ENCODE measurements at places on chromosomes 3 and 15.

DNA sequence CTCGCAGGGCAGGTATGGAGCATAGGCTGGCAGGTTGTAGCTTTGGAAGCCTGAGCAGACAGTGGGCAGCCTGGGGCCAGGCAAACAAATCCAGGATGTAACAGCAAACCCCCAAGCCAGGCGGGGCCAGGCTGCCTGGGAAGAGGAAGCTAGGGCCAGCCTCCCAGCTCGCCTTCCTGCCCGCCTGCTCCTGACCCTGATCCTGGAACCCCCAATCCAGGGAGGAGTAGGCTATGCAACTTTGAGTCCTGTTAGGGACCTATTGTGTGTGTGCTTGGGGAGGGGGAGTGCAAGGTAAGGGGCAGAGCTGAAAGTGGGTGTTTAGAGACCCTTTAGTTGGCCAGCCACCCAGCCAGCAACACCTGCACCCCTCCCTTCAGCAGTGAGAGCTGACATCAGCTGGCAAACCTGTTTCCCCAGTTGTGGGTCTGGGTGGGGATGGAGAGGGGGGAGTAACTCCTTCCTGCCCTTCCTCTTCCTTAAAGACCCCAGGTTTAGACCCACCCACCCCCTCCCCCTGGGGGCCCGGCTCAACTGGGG lies 2.5 kb downstream of the NBEAL2 start:
- no peak for DNase-seq

- DNase-seq: no peak
Measured at GRCh38 chr15:72358650-72359171, 17.1 kb downstream of the HEXA start.

DNA sequence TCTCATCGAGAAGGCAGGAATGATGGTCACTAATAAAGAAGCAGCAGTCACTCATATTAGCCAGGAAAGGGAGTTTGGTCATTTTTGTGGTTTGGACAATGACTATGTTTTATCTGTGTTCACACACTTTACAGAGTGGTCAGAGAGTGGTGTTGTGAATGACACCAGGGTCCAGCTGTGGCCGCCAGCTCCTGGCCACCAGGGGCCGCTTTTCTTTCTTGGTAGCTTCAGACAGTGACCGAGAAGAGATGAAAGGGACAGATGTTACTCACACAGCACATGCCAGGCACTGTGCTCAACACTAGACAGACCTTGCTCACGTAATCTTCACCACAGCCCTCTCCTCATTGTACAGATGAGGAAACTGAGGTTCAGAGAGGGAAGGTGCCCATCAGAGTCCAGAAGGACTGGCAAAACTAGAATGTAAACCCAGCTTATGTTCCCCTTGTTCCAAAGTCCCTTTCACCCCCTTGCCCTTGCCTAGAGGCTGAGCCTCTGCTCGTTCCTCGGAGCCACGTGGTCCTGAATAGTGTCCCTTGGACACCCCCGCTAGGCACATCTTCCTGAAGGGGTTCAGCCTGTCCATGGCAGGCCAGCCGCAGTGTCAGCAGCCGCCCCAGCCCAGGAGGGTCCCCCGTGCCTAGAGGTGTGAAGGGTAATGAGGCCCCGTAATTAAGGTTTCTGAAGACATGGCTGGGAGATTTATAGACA lies 55.6 kb downstream of the CYP11A1 start:
- no peak for DNase-seq

- DNase-seq: no peak
Measured at GRCh38 chr3:139930211-139930610, 4.8 kb upstream of the CLSTN2 start.

- DNase-seq: no peak
Measured at GRCh38 chr3:72102112-72102616, 317.2 kb upstream of the PROK2 start.

- no peak for DNase-seq
Measured at GRCh38 chr15:32636908-32637567, 4.5 kb upstream of the SCG5 start.

DNA sequence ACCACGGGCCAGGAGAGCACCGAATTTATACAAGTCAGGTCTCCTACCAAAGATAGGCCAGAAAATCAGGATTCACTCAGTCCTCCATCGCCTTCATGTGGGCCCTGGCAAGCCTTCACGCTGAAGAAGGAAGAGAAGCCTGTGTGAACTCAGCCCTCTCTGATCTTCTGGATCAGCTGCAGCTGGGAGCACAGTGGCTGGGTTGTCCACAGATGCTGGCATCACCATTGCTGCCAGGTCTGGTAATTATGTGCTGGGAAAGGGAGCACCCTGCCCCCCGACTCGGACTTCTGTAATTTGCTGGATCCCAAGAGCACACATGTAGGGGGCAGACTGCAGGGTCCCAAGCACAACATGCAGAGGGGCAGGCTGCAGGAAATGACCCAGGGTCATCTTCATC lies 12.4 kb upstream of the PDE8A start:
- DNase-seq: no peak

DNA sequence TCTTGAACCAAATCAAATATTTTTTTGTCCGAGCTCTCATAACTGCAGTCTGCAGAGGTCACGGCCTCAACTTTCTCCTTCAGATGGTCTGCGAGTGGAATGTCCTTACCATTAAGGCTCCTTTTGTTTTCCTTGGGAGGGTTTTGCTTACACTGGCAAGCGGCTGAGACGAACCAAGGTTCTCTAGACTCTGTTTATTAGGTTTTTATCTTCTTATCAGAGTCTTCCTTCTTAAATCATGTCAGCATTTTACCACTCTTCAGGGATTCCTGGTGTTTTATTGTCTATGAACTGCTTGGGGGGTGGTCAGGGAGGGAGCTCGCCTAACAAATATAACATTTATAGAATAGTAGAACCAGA lies 773.7 kb upstream of the NR2F2 start:
- no peak for DNase-seq

DNA sequence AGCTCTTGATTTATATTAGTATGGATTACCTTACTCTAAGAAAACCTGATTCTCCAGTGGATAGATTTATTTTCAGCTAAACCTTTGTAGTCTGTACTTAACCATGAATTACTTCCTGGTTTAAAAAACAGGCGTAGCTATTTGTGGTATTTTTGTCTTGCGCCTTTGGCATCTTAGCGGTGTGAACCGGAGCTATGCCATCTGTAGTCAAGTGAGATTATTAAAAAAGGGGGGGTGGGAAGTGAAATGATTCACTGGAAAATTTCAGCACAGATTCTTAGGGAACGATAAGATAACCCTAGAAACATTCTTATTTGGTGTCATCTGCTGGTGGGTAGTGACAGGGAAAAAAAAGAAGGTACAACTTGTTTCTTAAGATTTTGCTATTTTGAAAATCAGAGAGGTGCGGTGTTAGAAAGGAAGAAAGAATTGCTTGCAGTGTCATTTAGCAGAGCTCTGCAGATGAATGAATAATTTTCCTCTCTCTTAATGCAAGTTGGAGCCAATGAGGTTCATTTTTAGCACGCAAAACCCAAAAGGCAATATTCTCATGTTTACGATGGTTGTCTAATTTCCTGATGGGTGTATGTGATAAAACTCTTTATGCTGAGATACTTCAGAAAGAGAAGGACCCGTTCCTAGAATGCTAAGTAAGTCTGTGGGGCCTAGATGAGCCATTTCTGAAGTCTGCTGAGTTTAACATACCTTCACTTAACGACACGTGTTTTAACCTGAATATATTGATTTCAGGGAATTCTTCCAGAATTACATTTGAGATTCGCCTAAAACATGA lies 44.0 kb downstream of the PSMD6 start:
- DNase-seq: no peak

DNA sequence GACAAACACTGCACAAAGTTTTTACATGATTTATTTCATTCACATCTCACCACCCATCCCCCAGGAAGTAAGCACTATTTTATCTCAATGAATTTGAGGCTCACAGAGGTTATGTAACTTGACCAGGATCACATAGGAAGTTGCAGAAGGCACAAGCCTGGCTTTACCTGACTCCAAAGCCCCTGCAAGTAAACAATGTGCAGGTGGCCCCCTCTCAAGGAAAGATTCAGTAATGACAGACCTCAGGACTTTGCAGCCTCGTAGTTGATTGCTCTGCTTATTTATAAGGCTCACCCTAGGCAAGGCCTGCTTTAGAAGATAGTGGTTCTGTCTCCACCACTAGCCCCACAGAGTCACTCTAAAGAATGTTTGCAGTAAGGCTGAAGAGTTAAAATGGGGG lies 79.8 kb upstream of the MDFIC2 start:
- no peak for DNase-seq

- DNase-seq: no peak
Measured at GRCh38 chr3:191136347-191136746, 62.7 kb upstream of the OSTN start.

DNA sequence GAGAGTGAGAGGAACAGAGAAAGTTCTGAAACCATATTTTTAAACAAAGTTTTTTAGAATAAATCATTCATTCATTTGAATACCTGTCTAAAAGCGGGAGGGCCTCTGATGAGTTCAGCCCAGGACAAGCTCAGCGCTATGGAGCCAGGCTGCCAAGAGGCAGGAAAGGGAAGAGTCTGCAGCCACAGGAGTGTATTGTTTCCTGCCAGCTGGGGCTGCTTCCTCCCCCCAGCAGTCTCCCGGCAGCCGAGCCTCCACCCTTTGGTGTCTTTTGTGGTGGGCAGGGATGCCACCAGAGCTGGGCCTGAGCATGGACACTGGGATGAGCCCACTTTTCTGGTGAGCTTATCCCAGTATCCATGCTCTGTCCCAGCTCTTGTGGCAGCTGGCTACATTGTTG lies 199.5 kb upstream of the TPRG1 start:
- DNase-seq: no peak

DNA sequence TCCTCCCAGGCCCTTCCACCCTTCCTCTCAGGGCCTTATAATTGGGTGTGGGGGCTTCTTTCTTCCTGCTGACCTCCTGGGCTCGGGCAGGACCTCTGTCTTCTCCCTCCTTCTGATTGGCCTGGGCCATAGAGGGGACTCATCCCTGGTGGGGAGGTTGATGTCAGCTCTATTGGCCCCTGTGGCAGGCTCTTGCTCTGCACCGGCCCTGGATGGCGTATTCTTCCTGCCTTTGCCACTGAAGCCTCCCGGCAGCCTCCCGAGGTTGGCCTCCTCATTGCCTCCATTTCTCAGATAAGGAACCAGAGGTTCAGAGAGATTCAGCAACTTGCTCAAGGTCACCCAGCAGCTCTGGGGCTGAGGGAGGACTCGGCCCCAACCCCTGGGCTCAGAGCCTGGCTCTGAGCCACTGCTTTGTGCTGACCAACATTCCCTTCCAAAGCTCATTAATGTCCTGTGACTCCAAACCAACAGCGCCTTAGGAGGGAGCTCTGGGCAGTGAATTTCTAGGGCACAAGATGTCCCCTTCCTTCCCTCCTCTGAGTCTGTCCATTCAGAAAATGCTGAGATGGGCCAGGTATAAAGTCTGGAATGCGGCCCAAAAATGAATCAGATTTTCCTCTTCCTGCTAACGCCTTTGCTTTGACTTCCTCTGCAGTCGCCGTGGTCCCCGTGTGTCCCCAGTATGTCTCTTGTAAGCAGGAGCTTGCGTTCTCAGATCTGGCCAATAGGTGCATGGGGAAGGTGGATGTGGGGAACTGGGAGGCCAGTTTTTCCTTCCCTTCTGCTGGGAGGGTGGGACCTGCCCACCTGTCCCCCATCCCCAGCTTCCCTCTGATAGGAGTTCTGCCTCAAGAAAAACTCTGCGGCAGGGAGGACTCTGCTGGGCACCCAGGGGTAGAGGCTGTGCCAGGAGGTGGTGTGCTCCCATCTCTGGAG lies 74.2 kb downstream of the HMCES start:
- DNase-seq: no peak

DNA sequence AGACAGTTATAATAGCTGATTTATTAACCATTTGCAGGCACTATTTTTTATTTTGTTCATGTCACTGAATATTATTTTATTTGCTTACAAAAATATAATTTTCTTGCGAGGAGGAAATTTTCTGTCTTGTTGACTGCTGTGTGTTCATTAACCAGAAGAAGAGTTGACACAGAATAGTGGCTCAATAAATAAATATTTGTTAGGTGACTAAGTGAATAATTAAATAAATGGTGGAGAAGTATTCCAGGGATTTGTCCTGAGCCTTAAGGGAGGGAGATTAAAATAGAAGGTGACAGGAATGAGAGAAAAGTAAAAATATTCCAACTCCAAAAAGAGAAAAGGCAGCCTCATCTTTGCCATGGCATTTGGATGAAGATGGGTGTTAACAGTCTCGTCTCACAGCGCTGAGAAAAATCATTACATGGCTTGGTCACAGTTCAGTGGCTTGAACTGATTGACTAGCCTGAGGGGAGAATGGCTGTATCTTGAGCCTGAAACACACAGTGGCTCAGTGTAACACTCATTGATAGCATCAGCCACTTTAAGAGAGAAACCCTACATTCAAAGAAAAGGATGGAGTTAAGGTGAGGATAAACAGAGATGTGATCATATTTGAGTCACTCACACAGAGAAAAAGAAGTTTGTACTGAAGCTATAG lies 449.9 kb upstream of the NAALADL2 start:
- no peak for DNase-seq

DNA sequence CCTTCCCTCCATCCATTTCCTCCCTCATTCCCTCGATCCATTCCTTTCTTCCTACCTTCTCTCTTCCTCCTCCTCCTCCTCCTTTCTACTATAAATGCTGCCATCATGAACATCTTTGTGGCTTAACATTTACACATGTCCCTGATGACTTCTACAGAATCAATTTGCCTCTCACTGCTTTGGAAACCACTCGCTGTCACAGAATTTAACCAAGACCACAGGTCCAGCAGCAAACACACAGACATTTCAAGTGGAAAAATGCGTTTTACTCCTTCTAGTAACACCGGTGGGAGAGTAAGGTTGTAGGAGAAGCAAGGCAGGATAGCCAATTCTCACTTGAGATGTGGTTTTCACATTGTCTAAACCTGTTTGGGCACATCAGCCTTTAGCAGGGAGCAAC lies 101.4 kb upstream of the LRIG1 start:
- no peak for DNase-seq

GRCh38 chr3:158085358-158085757 lies 20.9 kb downstream of the SHOX2 start:
- DNase-seq: no peak

DNA sequence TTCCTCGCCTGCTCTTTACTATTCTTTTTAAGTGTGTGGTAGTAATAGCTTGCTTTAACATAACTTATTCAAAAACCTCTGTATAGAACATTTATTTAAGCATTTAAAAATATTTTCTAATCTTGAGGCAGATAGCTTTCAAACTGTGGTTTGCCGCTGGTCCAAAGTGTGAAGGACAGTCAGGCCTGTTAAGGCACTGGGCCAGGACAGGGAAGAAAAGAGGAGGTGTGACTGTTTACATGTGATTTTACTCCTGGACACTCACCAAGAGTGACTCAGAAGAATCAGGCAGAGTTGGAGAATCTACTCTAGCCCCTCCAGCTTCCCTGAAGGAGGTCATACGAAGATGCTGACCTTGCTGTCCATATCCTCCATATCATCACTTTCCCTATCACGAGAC lies 44.7 kb downstream of the CEP152 start:
- DNase-seq: no peak

- no peak for DNase-seq
Measured at GRCh38 chr3:152377184-152377570, 108.4 kb downstream of the MBNL1 start.

GRCh38 chr15:31020542-31020941 lies 29.1 kb upstream of the MTMR10 start:
- no peak for DNase-seq
